ENCODE measurements at places on chromosomes 1 and 21. TPM values are rescaled to one million over a fixed set of nuclear protein-coding genes. Genes with fewer than 3 reads are reported as not detected.

Gene TLCD4
- 0.34 TPM for total RNA-seq

Gene FCRL4
- total RNA-seq, result not detected

Gene ARMH1
- total RNA-seq, result not detected

Gene AMPD1
- not detected for total RNA-seq

Gene S100A5
- not detected for total RNA-seq

Gene PUSL1
- total RNA-seq, result 11.1 TPM
